Astrocyte (in vitro differentiated cells and primary cell): ENCODE measurements at places on chromosomes 3 and 15. TPM values are rescaled to one million over a fixed set of nuclear protein-coding genes. Genes with fewer than 3 reads are reported as not detected.

SLC12A1 gene
- total RNA-seq: not detected in 2 replicates

LMAN1L gene
- 0.32 TPM in 1 of 2 replicates, not detected in the other for total RNA-seq

GPR62 gene
- total RNA-seq: not detected in 2 replicates

WDR48 gene
- total RNA-seq: 38.5 and 40.8 TPM in 2 replicates

XCR1 gene
- total RNA-seq: not detected in 2 replicates

ACTC1 gene
- total RNA-seq: 860 and 942 TPM in 2 replicates

RAB6B gene
- 60.5 and 61.8 TPM in 2 replicates for total RNA-seq

SMCO1 gene
- not detected in 2 replicates for total RNA-seq

UCN2 gene
- 2.8 and 3.3 TPM in 2 replicates for total RNA-seq

P2RY1 gene
- 1.1 and 1.4 TPM in 2 replicates for total RNA-seq

NRROS gene
- not detected in 2 replicates for total RNA-seq

DNA sequence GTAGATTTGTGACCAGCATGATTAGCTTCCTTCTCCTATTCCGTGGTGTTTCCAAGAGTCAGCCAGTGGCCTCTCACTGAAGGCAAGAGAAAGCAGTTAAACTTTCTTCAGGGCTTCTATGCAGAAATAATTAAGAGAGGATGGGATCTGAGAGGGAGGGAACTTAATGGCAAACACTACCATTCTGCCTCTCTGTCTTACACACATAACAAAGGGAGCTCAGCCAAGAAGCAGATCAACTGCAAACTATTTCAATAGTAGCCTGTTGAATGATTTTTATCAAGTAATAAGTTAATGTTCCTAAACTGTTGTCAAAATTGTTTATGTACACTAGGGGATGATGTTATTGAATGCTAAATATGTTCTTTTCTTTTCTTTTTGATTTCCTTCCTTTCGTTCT, 11.8 kb downstream of the OXSR1 start:
- no peak for DNase-seq
- no peaks in the 10 kb centered on the region for H3K36me3 ChIP-seq
- no peak overlapping the region for H3K4me3 ChIP-seq

GRCh38 chr3:59990915-59991314, 941.1 kb upstream of the CFAP20DC start:
- peaks cover 4% of the 10 kb centered on the region for H3K27me3 ChIP-seq
- H3K36me3 ChIP-seq: no peaks in the 10 kb centered on the region
- H3K27ac ChIP-seq: no peak overlapping the region
- no peak overlapping the region for H3K4me3 ChIP-seq

- no peaks in the 10 kb centered on the region for H3K36me3 ChIP-seq
- no peak overlapping the region for H3K27ac ChIP-seq
- H3K4me1 ChIP-seq: peaks cover 19% of the 10 kb centered on the region
Measured at GRCh38 chr3:4900298-4900697, 78.9 kb upstream of the BHLHE40 start.

GRCh38 chr3:46399098-46399497, 7.8 kb downstream of the CCR5AS start:
- no peaks in the 10 kb centered on the region for H3K36me3 ChIP-seq
- DNase-seq: no peak
- H3K4me1 ChIP-seq: peaks cover 13% of the 10 kb centered on the region
- no peak overlapping the region for H3K27ac ChIP-seq

GRCh38 chr15:49692514-49693090, 71.8 kb downstream of the DTWD1 start:
- H3K27ac ChIP-seq: no peak overlapping the region
- no peaks in the 10 kb centered on the region for H3K36me3 ChIP-seq

DNA sequence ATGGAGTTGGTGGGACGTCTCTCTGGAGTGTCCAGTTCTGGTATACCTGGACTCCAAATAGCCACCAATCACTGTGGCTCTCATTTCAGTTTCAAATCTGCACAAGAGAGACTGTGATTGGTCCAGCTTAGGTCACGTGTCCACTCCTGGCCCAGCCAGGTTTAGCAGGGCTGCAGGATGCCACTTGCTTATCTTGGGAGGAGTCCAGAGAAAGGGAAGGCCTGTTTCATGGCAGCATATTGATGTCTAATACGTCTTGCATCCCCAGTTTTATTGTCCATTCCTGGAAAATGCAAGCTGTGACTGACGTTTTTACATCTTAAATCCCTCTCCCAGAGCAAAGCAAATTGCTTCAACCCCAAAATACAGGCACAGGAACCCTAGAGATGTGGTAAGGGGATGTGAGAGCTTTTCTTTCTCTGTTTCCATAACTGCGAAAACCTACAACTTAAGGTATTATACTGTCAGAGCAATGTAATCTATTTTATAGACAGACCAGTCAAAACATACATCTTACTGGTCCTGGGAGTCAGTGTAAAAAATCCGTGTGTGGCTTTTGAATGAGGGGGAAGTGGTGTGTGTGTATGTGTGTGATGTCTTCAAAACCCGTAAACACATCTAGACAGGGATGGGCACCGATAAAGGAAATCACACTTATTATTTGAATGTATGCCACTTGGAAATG, 274.4 kb downstream of the TLE3 start:
- DNase-seq: no peak
- no peak overlapping the region for H3K4me3 ChIP-seq
- H3K27ac ChIP-seq: no peak overlapping the region

- H3K4me1 ChIP-seq: no peaks in the 10 kb centered on the region
- H3K36me3 ChIP-seq: no peaks in the 10 kb centered on the region
- no peak overlapping the region for H3K4me3 ChIP-seq
- H3K27me3 ChIP-seq: no peaks in the 10 kb centered on the region
Measured at GRCh38 chr3:190458040-190458439, 8.3 kb upstream of the TMEM207 start.

GRCh38 chr3:156812521-156813335, 13.4 kb upstream of the LEKR1 start:
- H3K4me1 ChIP-seq: peaks cover 51% of the 10 kb centered on the region
- H3K4me3 ChIP-seq: no peak overlapping the region
- DNase-seq: peak; percentile 41
- H3K27ac ChIP-seq: peak overlapping the region; percentile 62
- no peaks in the 10 kb centered on the region for H3K36me3 ChIP-seq

GRCh38 chr3:106281221-106281620, 412.4 kb upstream of the CBLB start:
- no peaks in the 10 kb centered on the region for H3K36me3 ChIP-seq
- no peaks in the 10 kb centered on the region for H3K4me1 ChIP-seq
- peak; percentile 81 for DNase-seq
- no peak overlapping the region for H3K27ac ChIP-seq
- H3K4me3 ChIP-seq: no peak overlapping the region
- H3K27me3 ChIP-seq: no peaks in the 10 kb centered on the region

- H3K27me3 ChIP-seq: no peaks in the 10 kb centered on the region
- H3K27ac ChIP-seq: no peak overlapping the region
- no peak overlapping the region for H3K4me3 ChIP-seq
Measured at GRCh38 chr15:40637221-40637745, 43.2 kb downstream of the KNL1 start.

DNA sequence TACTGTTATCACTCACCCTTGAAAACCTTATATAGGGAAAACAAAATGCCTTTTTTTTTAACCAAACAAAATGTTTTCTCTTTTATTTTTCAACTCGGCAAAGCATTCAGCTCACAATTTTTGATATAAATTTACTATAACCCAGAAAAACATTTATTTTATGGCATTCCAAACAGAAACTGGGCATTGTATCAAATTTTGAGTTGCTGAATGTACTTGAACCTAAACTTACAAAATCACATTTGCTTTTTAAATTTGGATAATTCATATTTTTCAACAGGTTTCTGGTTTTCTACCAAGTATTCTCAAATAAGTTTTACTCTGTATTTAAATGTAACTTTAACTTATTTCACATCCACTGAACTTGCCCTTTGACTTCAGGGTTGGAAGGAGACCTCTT, 405.6 kb downstream of the GRM7 start:
- H3K36me3 ChIP-seq: no peaks in the 10 kb centered on the region
- H3K27me3 ChIP-seq: no peaks in the 10 kb centered on the region
- H3K4me3 ChIP-seq: no peak overlapping the region
- DNase-seq: no peak
- H3K4me1 ChIP-seq: no peaks in the 10 kb centered on the region

- H3K4me3 ChIP-seq: no peak overlapping the region
- no peak overlapping the region for H3K27ac ChIP-seq
- H3K36me3 ChIP-seq: no peaks in the 10 kb centered on the region
Measured at GRCh38 chr15:62569460-62570404, 404.6 kb upstream of the C2CD4B start.

DNA sequence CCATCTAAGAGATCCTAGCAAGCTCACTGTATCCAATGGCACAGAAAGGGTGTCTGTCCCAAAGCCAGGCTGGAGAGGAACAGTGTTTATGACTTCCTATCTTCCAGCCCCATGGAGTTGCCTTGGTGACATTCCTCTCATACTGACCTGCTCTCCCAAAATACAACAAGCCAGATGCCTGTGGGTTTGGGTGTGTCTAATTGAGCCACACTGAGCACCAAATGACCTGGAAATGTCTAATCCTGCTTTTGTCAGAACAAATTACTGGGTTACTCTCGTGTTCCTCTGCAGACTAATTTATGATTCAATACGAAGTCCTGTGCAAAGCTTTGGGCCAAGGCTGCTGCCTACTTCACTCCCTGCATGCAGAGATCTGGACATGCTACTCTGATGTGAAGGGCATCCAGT, 98.1 kb upstream of the STRIT1 start:
- DNase-seq: peak; percentile 87
- H3K4me3 ChIP-seq: no peak overlapping the region
- H3K27me3 ChIP-seq: no peaks in the 10 kb centered on the region
- H3K36me3 ChIP-seq: no peaks in the 10 kb centered on the region

DNA sequence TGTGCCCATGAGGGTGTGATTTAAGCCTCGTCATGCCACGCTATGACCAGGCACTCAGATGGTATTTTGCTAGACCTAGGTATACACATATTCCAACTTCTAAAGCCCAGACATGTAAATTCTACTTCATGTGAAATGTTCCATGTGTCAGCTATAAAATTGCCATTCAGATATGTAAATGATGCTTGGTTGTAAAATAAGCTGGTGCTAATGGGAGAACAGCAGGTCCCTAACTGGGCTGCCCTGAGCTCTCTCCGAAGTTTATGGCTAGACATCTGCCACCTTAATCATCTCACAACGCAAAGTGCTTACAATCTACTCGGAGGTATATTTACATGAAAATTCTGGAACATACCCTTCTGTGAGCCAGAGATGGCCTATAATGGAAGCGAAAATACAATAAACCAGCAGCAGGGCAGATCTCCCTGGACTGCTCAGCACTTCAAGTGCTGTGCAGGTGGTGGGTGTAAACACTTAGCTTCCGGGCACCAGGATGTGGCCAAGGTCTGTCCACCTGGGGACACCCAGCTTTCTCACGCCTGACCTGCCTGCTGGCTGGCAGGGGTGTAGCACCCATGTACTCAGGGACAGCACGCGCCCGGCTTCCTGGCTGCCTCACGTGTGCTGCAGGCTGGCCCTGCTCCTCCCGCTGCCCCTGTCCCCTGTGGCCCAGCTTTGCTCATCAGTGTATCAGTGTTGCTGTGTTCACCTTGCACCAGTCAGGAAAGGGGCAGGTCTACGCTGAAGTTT, 82.0 kb downstream of the CHDH start:
- H3K36me3 ChIP-seq: no peaks in the 10 kb centered on the region
- peaks cover 4% of the 10 kb centered on the region for H3K27me3 ChIP-seq
- no peak overlapping the region for H3K4me3 ChIP-seq
- no peak overlapping the region for H3K27ac ChIP-seq
- no peaks in the 10 kb centered on the region for H3K4me1 ChIP-seq
- DNase-seq: no peak

GRCh38 chr15:27723821-27724220, 375.3 kb downstream of the OCA2 start:
- H3K27ac ChIP-seq: no peak overlapping the region
- no peaks in the 10 kb centered on the region for H3K4me1 ChIP-seq
- DNase-seq: no peak
- no peaks in the 10 kb centered on the region for H3K36me3 ChIP-seq
- H3K27me3 ChIP-seq: no peaks in the 10 kb centered on the region

DNA sequence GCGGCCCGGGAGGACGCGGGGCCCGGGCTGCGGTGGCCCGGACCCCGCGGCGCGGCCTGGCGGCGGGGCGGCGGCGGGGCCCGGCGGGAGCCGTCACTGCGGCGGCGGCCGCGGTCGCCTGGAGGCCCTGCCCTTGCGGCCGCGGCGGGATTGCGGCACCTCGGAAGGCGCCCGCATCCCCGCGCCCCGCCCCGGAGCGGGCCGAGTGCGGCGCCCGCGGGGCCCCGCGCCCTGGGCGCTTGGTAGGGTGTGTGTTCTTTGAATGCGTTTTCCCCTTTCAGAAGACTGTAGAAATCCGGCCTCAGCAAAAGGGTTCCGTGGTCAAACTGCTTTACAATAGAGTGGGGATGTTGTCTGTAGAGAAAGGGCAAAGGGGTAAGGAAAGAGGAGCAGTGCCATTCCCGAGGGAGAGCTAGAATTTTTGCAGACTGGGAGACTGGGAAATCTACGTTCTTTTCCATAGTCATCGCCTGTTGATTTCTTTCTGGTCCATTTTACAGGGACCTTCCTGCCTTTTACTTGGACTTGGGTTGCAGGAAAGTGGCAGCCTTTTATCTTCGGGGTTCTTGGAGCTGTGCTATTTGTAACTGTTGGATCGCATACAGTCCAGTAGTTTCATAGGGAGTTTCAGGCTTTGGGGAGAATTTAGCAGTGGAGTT, 630 bp downstream of the SNRK start:
- H3K27ac ChIP-seq: peak overlapping the region; percentile 63
- DNase-seq: peak; percentile 6
- peaks cover 5% of the 10 kb centered on the region for H3K27me3 ChIP-seq
- peak overlapping the region; percentile 80 for H3K4me3 ChIP-seq

GRCh38 chr3:188772886-188773285, 398.9 kb upstream of the TPRG1 start:
- H3K27ac ChIP-seq: peak overlapping the region; percentile 43
- no peaks in the 10 kb centered on the region for H3K36me3 ChIP-seq
- no peak overlapping the region for H3K4me3 ChIP-seq
- peaks cover 21% of the 10 kb centered on the region for H3K4me1 ChIP-seq
- H3K27me3 ChIP-seq: no peaks in the 10 kb centered on the region

DNA sequence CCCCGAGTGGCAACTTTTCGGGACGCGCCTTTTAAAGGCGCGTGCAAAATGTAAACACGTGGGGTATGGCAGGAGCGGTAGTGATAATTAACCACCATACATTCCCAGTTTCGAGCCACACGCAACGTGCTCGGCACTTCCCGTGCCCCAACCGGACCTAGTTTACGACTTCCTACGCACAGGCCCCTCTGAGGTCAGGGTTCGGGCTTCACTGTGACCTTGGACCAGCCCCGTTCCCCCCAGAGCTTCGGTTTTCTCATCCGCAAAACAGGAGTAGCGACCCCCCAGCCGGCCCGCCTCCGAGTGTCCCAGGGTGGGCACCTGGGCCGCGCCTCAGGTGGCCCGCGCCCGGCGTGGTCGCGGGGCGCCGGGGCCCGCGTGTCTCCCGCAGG, 451 bp downstream of the CHCHD4 start:
- peaks cover 20% of the 10 kb centered on the region for H3K4me1 ChIP-seq
- H3K27ac ChIP-seq: peak overlapping the region; percentile 28
- H3K4me3 ChIP-seq: peak overlapping the region; percentile 89
- no peak for DNase-seq
- no peaks in the 10 kb centered on the region for H3K27me3 ChIP-seq

- H3K27ac ChIP-seq: no peak overlapping the region
- no peaks in the 10 kb centered on the region for H3K36me3 ChIP-seq
Measured at GRCh38 chr3:179045719-179046402, 25.7 kb downstream of the ZMAT3 start.

GRCh38 chr3:55180936-55181535, 253.2 kb upstream of the LRTM1 start:
- no peak overlapping the region for H3K4me3 ChIP-seq
- H3K4me1 ChIP-seq: no peaks in the 10 kb centered on the region
- H3K27me3 ChIP-seq: no peaks in the 10 kb centered on the region
- DNase-seq: no peak
- no peak overlapping the region for H3K27ac ChIP-seq
- no peaks in the 10 kb centered on the region for H3K36me3 ChIP-seq
